Panc1 (cell line): ENCODE measurements at places on chromosomes 4 and X.

DNA sequence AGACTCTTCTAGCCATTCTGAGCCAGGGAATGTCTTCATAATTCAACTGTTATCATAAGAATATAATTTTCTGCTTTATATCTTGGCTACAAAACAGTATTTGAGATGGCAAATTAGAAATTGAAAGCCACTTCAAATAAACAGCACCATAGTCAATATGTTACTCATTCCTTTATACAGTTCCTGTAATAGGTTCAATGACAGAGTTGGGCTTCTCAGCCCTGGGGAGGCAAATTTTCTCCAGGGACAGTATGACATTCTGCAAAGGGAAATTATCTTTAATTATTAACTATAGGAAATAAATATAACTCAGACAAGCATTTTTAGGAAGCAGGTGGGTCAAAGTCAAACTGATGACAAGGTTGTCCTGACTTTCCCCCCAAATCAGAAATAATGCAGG is 71.9 kb upstream of the RPS6KA6 start:
- DNase-seq, result no peak

- DNase-seq, result no peak
Measured at GRCh38 chrX:94751611-94752010, 1077.6 kb downstream of the FAM133A start.

DNA sequence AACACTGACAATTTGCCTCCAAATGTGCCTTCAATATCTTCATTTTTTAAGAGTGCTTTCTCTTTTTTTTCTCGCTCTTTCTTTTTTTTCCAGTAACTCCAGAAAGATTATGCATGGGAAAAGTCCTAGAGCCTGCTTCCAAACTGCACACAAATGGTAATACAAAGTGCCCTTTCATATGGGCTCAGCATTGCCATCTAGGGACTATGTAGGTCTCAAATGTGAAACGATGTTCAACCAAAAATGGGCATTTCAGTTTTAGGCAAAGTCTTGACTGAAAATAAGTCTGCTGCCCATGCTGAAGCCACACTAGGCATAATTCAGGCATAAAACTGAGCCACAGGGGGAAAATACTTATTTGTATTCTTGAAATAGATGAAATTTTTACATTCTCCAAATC is 65.6 kb downstream of the SYNPO2 start:
- no peak for DNase-seq

DNA sequence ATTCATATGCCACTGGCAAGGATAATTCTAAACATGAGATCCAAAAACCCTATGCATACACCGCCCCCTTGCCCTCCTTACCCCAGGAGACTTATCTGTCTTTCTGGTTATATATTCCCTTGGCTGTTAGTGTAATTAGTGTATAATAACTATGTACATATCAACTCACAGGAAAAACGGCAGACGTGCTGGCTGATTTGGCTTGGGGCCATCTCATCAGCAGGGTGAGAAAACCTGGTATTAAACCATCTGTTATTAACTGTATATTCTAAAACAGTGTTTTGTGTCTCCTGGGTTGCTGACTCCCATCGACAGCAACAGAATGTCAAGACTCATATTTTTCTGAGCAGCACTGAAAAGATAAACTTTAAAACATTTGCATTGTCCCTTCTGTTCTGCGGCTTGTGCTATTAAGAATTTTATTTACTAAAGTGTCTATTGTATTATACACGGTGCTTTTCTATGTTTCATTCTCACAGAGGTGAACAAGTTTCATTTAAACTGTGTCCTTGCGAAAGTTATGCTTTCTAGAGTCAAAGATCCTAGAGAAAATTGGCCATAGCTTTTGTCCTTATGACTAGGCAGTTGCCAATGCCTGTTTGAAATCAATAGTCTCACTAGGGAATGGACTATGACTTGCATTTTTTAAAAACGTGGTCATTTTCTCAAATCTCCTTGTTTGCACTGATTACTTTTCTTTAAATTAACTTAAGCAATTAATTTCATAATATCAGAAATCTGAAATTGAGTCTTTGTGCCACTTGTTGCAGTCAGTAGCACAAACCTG is 211.5 kb upstream of the MID1 start:
- no peak for DNase-seq

- DNase-seq, result no peak
Measured at GRCh38 chr4:71867598-71867997, 83.7 kb upstream of the GC start.

- DNase-seq, result no peak
Measured at GRCh38 chrX:125175991-125176584, 143.6 kb upstream of the TEX13C start.

GRCh38 chrX:135185795-135186443 is 14.7 kb upstream of the CT55 start:
- DNase-seq, result peak; percentile 54

- no peak for DNase-seq
Measured at GRCh38 chr4:3836756-3837601, 70.8 kb downstream of the ADRA2C start.
